ENCODE measurements at places on chromosomes 16 and 17.
A peak's percentile ranks its signal among the peaks of the same experiment; 100 is the strongest.

DNA sequence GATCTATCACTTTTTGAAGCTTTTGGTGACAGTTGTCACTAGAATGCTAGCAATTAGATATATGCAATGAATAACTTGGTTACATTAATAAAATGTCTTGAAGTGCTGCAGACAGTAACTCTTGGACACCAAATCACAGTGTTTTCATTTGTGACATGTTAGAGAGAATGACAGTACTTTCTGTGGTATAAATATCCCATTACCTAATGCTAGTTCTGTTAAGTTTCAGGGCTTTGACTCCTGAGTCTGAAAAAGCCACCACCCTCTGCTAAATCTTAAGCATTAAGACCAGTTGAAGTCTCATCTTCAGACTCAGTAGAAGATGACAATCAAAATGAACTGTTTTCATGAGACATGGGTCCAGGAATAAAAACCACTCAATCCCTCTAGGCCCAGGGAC lies 10.6 kb upstream of the CPHXL2 start:
- no peak for DNase-seq

- DNase-seq: no peak
These were observed 47.6 kb downstream of the HSD17B2 start for GRCh38 chr16:82082543-82083244.

DNA sequence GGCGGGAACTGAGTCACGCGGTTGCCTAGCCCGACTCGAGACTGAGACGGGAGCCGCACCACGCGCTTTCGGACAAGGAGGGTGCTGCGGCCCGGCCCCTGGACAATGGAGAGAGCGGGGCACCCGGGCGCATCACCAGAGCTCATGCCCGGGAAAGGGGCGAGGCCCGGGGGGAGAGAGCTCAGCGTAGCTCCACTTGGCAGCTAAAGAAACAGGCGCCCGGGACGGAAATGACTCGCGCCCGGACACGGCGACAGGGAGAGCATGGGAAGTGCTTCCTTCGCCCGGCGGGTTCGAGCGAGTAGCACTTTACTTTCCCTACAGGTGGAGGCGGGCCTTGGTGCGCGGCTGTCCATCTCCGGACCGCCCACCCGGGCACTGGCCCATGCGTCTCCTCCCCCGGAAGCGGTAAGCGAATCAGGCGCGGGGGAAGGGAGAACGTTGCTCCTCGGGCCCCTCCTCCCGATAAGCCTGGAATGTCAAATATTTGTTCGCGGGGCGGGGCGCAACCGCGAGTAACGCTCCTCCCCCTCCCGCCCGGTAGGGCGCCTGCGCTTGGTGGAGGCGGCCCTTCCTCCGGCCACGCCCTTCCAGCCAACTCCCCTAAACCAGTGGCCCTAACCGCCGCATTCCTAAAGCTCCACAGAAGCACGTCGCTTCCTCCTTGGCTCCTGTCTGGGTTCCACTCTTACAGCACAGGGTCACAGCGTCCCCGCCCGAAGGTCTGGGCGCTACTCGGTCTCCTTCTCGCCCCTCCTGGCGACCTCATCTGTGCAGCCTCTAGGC lies 1.5 kb upstream of the ESRP2 start:
- DNase-seq: peak; percentile 83

DNA sequence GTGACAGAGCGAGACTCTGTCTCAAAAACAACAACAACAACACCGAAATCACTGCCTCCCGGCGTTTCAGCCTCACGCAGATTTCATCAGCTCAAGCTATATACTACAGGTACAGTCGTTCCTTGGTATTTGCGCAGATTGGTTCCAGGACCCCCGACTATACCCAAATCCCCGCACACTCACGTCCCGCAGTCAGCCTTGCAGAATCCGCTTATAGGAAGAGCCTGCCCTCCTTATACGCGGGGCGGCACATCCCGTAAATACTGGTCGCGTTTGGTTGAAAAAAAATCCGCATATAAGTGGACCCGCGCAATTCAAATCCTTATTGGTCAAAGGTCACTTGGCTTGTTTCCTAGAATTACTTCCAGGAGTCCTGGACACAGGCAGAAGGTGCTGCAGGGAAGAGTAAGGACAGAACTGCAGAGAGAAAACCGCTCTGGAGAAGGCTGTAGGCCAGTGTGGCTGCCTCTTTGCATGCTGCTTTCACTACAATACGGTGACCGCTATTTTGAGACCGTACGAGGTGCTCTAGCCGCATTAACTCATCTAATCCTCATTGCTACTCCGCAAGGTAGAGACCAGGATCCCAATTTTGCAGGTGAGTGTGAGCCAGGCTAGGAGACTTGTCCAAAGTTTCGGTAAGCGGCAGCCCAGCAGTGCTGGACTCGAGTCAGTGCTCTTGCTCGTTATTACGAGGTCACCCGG lies 718 bp downstream of the NDUFAB1 start:
- no peak for DNase-seq

GRCh38 chr16:59859676-59860402 lies 1125.7 kb upstream of the GOT2 start:
- no peak for DNase-seq

DNA sequence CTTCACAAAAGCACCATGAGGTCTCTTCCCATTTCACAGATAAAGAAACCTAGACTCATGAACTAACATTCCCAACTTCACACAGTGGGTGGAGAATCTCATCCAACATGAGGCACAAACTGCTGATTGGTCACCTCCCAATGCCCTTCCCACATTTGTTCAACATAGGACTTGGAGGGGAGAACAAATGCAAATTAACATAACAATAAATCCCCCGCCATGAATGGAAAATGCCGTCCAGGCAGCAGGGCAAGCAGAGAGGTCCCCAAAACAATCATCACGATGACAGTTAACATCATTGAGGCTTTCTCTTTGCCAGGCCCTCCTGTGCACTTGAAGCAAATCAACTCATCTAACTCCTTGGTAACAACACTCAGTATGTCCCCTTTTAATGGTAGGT lies 185.3 kb downstream of the TMEM132E start:
- no peak for DNase-seq

DNA sequence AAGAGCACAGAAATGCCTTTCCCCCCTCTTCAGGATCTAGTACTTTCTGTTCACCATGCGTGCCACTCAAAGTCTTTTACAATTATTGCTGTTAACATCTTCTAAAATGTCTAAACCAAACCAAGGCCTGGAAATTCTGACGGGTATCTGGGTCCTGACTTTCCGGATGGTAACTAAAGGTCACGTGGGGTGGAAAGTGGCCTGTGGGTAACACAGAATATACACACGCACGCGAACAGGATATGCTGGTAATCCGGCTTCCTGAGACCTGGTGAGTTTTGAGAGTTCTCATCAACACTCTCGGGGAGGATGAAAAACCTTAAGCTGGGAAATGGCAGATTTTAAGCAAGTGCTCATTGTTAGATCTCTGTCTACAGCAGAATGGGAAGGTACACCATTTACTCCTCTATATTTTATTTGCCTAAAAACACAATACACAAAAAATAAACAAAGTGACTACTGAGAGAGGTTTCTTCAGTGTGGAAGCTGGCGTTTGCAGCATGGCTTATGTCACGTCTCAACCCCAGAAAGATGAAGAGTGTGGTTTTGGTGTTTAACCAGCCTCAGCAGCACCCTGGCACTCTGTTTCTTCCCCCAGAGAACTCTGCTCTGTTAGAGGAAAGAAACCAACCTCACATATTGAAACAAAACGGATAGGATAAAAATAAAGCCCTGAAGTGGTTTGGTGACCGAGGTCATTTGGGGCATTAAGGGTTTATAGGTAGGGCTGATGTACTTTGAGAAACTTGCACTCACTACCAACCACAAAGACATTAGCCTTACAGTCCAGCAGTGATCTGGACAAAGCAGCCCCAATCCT lies 37.3 kb downstream of the SMG6 start:
- peak; percentile 93 for DNase-seq

GRCh38 chr16:69847643-69848042 lies 85.5 kb downstream of the WWP2 start:
- no peak for DNase-seq

DNA sequence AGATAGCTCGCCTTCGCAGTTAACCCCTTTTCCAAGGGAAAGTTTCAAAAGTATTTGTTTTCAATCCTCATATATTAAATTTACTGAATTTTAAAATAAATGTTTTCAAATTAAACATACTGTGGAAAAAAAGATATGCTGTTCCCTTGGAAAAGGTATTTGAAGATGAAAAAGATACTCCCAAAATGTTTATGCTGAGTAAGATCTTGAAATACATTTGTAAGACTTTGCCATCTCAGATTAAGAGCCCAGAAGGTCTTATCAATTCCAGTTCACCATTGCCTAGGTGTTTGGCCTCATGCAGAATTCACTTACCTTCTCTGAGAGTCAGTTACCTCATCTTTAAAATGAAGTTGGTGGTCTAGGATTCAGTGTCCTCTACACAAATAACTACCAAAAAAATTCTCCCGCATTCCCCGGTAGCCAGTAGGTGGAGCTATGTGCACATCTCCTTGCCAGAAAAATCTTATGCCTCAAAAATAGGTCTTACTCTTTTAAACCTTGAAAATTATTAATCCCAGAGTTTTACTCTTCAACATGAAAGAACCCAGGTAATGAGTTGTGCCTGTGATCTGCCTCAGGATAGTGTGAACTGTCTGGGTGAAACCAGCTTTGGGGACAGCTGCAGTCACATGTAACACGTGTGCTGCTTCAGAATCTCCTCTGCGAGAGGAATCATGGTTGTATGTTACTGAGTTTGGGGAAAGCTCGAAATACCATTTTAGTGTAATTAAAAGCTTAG lies 178.3 kb downstream of the MRTFB start:
- DNase-seq: peak; percentile 62

- DNase-seq: no peak
These were observed 49.6 kb downstream of the MGAT5B start for GRCh38 chr17:76917829-76918228.

DNA sequence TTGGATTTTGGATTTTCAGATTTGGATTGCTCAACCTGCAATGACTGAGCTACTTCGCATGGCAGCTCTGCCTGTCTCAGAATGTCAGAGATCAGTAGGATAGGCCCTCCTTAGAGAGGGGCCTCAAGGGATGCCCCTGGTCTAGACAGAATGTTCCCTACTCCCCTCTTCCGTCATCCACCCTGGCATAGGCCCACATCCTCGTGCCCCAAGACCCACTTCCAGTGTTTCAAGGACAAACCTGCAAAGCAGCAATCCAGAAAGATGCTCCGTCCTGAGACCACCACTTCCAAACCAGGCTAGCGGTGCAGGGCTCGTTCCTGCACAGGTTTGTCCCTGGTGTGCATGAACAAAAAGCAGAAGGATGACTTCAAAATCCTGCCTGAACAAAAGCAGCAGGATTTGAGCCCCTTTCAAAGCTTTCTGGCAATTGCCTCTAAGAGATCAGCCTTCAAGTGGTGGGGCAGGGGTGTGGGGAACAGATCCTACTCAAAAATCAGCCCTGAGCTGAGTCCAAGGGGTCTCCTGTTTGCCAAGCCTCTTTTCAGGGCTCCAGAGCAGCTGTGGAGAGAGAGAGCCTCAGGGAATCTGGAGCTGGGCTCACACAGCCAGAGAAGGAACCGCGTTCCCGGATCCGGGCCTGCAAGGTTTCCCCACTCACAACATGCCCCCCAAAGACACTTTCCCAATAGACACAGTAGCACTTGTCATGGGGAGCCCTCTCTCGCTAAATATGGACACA lies 121.1 kb downstream of the SOCS1 start:
- DNase-seq: no peak

DNA sequence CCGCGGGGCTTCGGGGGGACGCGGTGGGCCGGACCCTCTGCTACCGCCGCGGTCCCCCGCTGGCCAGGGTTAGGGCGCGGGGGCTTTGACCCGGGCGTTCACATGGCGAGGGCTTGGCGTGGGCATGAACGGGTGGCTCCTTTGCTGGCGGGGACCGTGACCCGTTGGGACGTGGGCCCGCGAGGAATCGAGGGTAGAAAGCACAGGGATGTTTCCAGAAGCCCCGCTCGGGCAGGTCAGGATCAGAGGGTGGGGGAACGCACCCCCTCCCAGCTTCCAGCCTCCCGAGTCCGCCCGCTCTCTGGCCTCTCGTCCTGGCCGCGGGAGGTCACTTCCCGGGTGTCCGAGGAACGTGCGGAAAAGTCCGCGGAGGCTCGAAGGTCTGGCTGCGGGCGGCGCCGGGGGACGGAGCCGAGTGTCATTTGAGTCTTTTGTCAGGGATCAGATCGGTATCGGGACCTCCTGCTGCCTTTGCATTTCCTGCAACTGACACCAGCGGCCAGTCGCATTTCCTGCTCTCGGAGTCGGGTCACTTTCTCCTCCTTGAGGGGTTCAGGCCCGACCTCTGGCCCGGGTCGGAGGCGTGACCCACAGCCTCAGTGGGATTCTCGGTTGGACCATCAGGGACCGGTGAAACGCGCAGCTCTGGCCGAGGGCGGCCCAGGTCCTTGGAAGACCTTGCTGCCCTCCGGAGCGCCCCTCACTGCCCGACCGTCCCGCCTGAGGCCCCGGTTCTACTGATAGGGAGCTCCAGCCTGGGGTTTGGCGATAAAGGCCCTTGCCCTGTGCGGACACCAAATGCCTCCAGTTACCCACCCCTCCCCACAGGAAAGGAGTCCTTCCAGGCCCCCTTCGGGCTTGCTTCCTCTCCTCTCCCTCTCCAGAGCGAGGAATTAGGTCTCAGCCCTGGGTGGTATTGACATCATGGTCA lies 702 bp upstream of the WNT3 start:
- no peak for DNase-seq

- no peak for DNase-seq
These were observed 13.9 kb downstream of the NUP93 start for GRCh38 chr16:56743840-56744239.

DNA sequence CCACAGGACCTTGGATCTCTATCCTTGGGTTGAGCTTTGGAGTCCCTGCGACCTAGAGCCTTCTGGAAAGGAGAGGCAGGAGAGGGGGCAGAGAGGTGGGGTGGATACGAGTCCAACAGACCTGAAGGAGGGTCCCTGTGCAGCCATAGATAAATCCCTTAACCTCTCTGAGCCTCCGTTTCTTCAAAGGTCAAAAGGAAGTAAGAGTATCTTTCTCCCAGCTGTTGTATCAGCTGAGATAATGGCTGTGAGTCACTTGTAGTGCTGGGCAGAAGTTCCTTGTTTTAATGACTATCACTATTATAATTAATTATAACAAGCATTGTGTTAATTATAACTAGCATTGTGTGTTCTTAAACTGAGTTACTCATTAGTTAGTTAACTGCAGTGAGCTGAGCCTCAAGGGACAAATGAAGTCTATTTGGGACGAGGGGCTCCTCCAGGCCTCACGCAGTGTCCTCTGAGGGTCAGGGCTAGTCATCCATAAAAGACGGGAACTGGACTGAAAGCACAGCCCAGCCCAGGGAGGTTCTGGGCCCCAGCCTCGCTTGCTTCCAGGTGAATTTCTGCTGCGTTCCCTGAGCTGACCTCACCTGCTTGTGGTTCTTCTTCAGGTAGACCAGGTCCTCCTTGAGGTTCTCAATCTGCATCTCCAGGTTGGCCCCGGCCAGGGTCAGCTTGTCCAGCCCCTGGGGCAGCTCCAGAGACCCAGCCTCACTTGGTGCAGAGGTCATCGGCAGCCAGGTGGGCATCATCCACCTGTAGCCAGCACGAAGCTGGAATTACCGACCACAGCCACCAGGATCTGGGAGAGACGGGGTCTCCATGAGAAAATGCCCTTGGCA lies 5.7 kb upstream of the KRT17 start:
- DNase-seq: no peak

GRCh38 chr17:31674717-31675349 lies 184.2 kb downstream of the COPRS start:
- DNase-seq: no peak

- DNase-seq: no peak
These were observed 94.1 kb upstream of the XYLT1 start for GRCh38 chr16:17564856-17565255.
